ENCODE measurements at places on chromosomes 3 and 15.

- no peak for DNase-seq
Measured at GRCh38 chr15:91077029-91077428, 23.0 kb upstream of the SV2B start.

DNA sequence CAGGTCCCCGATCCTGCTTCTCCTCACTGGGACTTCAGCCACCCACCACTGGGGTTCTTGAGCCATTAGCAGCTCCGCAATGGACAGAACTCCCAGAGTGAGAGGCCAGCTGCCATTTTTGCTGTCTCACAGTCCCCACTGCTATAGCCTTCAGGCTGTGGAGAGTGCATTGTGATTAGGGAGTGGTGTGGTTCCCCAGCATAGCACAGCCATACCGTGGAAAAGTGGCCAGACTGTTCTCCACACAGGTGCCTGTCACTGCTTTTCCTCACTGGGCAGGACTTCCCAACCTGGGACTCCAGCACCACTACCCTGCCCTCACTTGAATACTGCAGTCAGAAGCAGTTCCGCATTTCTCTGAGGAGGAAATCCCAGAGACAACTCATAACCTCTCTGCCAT lies 270.3 kb upstream of the DCBLD2 start:
- no peak for DNase-seq

DNA sequence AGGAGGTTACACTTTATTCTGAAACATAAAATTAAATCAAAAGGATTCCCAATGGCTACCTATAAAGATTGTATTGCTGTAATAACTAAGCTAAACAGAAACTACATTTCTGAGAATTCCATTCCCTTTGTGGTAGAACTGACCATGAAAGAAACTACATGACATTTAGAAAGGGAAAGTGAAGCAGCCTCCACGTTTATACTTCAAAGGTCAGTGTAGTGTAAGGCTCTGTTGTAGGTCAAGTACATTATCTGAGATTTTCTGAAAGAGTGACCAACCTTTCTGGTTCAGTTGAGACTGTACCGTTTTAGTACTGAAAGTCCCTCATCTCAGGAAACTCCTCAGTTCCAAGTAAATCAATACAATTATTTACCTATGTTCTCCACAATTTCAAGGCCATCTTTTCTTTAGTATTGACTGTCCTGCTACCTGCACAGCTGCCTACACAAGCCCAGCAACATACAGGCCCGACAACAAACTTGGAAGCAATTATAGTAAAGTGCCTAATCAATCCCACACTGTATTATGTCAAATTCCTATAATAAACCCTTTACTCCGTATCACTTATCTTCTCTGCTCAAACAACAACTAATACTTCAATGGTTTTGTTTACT lies 343.0 kb downstream of the PLOD2 start:
- no peak for DNase-seq

- DNase-seq = no peak
Measured at GRCh38 chr15:60026555-60026954, 22.4 kb downstream of the FOXB1 start.

- no peak for DNase-seq
Measured at GRCh38 chr3:27479806-27480543, 4.2 kb downstream of the SLC4A7 start.

DNA sequence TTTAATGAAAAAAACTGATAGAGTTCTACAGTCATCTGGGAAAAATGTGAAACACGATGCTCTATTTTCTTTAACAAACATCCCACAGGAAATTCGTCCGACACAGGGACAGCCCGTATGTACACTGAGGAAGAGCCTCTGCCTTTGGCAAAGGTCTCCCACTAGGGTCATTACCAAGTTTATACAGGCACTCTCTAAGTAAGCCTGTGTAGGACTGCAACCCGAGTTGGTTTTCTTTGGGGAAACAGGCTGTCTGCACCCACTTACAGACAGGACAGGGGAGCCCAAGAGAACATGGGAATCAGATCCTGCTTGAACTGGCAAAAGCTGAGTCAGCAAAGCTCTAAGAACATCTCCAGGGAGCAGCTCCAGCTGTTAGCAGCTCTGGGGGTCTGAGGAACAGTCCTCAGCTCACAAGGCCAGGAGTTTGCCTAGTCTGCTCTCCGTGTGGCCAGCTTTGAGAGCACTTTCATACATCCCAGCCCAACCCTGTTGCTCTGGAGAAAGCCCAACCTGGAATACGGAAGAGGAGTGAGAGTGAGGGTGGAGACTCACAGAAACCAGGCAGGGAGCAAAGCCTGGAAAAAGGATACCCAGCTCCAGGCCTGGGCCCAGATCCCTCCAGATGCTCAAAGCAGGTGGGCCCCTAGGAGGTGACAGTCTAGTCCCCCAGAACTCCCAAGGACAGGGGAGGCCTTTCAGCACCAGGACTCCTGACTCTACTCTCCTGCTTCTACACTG lies 1.9 kb downstream of the TBC1D2B start:
- no peak for DNase-seq

GRCh38 chr15:70856177-70856883 lies 2.4 kb upstream of the LARP6 start:
- no peak for DNase-seq

DNA sequence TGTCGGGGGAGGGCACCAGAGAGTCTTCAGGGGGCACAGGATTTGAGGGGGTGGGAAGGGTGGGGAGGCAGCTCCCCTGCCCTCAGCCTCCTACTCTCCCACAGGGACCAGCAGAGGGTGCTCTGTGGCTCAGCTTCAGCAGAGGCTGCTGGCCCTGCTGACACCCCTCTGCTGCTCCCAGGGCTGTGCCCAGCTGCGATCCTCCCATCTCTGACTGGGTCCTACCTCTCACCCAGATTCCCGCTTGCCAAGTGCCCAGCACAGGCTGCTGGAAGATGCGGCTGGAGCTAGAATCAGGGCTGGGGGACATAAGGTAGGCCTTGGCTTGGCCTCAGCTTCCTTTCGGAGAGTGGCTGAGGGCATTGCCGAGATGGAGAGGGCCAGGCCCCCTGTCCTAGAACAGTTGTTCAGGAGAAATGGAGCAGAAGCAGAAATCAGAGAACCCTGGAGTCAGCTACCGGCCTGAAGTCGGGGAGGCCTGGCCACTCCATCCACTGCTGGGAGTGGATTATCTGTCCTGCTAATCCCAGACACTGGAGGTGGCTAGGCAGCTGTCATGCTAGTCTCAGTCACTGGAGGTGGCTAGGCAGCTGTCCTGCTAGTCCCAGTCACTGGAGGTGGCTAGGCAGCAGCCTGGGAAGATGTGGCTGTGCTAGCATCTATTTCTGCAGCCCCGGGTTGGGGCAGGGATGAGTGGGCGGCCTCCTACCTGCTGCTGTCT lies 3.9 kb downstream of the GRM2 start:
- no peak for DNase-seq

GRCh38 chr15:62452667-62453066 lies 287.6 kb upstream of the C2CD4B start:
- no peak for DNase-seq

GRCh38 chr3:10666621-10667020 lies 149.4 kb upstream of the SLC6A11 start:
- no peak for DNase-seq

- DNase-seq = no peak
Measured at GRCh38 chr3:127373441-127374085, 85.7 kb upstream of the PRR20G start.

- DNase-seq = no peak
Measured at GRCh38 chr15:93025625-93025982, 63.4 kb downstream of the RGMA start.

DNA sequence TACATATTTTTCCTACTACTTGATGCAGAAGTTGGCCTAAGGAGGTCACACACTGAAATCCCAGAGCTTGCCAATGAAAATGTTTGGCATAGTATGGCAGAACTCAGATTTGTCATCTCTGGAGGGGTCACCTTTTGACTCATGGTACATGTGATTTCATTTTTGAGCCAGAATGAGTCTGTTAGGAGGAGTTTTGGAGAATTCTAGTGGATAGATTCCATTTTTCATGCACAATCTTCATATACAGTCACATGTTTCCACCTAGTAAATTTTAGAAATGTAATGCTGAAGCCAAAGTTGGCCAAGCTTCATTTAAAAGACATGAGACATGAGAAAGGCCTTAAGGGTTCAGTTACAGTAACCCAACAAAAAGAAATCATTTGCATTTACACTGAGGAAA lies 97.8 kb upstream of the IGSF10 start:
- no peak for DNase-seq

GRCh38 chr3:178485756-178486155 lies 50.5 kb upstream of the KCNMB2 start:
- DNase-seq = no peak

DNA sequence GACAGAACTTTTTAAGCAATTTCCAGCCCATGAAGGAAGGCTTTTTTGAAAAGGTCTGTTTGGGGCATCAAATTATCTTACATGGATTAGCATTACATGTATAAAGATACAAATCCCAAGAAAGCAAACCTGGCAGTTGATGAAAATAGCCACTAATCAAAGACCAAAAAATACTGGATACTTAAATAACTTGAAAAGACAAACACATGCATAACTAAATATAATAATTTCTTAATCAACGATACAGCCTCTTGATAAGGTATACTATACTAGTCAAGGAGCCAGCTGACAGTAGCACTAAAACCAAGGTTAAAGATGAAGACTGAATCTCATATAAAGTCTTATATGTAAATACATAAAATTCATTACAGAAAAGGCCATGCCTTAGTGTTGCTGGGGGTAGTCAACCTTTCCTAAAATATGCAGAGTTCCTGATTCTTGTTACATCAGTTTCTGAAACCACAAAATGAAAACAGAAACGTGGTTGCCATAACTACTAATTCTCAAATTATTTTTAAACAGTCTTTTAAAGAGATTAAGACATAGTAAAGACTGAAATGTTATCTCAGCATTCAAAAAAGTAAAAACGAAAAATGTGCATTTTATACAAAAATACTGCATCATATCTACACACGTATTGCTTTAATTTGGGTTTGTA lies 2.0 kb downstream of the ANKRD28 start:
- no peak for DNase-seq

DNA sequence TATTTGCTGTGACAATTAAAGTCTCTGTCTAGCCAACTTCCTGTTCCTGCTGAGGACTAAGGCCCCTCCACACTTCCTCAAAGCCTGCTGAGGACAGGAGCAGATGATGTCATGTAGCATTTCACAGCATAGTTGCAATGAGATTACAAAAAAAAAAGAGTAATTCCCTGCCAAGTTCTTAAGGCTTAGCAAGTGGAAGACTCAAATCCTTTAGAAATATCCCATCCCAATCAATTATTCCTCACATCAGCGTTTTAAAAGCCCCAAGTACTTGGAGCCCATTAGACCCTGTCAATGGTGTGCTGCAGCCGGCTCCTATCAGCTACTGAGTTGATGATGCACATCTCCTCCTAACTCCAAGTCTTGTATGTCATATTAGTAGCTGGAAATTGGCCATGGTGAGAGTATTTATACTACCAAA lies 51.7 kb downstream of the TRANK1 start:
- DNase-seq = no peak

- no peak for DNase-seq
Measured at GRCh38 chr3:33046521-33046920, 50.4 kb downstream of the GLB1 start.

DNA sequence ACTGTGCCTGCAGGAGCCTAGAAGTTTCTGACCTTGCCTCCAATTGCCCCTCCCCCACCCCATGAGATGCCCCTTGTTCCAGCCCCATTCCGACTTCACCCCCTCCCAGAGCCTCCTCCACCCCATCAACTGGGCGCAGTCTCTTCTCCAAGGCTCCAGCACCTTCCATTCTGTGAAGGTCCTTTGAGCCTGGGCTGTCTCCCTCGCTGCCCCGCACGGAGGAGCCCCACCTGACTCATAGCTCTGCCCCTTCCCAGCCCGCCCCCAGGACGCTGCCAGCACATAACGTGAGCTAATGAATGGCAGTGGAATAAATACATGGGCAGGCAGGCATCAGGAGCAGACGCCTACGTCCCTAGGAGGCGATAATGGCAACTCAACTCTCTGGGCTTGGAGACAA lies 113.1 kb downstream of the NUP210 start:
- no peak for DNase-seq

DNA sequence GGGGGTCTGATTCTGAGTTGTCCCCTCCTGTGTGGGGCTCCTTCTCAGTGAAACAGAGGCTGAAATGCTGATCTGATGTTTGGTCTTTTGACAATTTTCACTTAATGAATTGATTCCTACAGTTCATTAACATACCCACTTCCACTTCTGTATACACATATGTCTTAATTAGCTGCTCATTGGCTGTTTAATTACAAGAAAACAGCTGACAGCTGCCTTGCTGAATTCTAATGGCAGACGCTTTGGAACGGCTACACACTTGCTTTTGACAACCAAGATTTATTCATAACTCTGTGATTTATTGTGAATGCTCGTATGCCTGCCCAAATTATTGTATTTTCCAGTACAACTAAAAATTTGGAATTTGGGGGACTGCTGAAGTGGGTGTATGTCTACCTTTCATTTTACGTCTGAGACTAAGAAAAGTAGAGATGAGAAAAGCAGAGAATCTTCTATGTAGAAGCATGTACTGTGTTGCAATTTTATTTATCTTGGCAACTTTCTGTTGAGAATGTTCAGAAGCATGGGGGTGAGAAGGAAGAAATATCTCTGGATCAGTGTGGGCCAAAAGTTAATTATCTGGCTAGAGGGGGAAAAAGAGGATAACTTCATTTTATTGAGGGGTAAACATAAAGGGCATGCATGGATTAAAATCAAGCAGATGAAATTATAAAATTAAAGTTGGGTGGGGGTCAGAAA lies 46.5 kb upstream of the ICE2 start:
- no peak for DNase-seq

- DNase-seq = no peak
Measured at GRCh38 chr3:33115024-33115768, 1.4 kb downstream of the CRTAP start.

DNA sequence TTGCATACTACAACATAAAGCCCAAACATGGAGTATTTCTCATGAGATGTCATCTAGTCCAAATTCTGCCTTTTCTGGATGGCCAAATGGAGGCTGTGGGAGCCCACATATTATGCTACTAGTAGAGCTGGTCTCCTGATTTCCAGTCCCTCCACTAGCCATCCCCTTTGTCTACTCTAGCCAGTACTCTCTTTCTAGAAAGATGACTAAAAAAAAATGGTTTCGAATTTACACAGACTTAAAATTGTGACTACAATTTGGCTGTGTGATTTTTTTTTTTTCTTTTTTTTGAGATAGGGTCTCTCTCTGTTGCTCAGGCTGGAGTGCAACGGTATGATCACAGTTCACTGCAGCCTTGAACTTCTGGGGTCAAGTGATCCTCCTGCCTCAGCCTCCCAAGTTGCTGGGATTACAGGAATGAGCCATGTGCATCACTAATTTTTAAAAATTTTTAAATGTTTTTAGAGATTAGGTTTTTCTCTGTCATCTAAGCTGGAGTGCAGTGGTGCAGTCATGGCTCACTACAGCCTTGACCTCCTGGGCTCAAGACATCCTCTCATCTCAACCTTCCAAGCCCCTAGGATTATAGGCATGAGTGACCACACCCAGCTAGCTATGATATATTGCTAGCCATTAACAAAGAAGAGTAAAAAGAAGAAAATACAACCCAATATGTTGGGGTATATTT lies 273.9 kb downstream of the ADAMTSL3 start:
- no peak for DNase-seq
